GM23248 (cell line): ENCODE measurements at places on chromosomes 6 and 20. TPM values are rescaled to one million over a fixed set of nuclear protein-coding genes. Genes with fewer than 3 reads are reported as not detected.

PARD6B gene
- 0.16 and 0.34 TPM in 2 replicates for polyA plus RNA-seq

RNF144B gene
- polyA plus RNA-seq, result 2.6 and 2.7 TPM in 2 replicates

ATP6V1G2 gene
- 2.8 and 3.5 TPM in 2 replicates for polyA plus RNA-seq

DLK2 gene
- 0.66 and 1.4 TPM in 2 replicates for polyA plus RNA-seq

LRRC73 gene
- 0.41 and 1.0 TPM in 2 replicates for polyA plus RNA-seq

GRIK2 gene
- 0.99 and 1.4 TPM in 2 replicates for polyA plus RNA-seq

TFAP2C gene
- polyA plus RNA-seq, result 16.6 and 19.0 TPM in 2 replicates

PAK5 gene
- not detected in 2 replicates for polyA plus RNA-seq

GPR63 gene
- polyA plus RNA-seq, result 0.10 and 0.11 TPM in 2 replicates

NOX3 gene
- not detected in 2 replicates for polyA plus RNA-seq

CLPSL2 gene
- polyA plus RNA-seq, result not detected in 2 replicates

CSE1L gene
- polyA plus RNA-seq, result 75.2 and 77.5 TPM in 2 replicates

UNC93A gene
- not detected in 2 replicates for polyA plus RNA-seq

DPPA5 gene
- polyA plus RNA-seq, result not detected in 2 replicates

ZC3H12D gene
- polyA plus RNA-seq, result not detected in 2 replicates

TBX18 gene
- 5.1 and 5.7 TPM in 2 replicates for polyA plus RNA-seq

BFSP1 gene
- 0.25 and 0.28 TPM in 2 replicates for polyA plus RNA-seq

PCNA gene
- 84.8 and 88.1 TPM in 2 replicates for polyA plus RNA-seq

IL17F gene
- not detected in 2 replicates for polyA plus RNA-seq

HLA-G gene
- polyA plus RNA-seq, result 1.5 and 1.7 TPM in 2 replicates

C6orf141 gene
- not detected in 2 replicates for polyA plus RNA-seq

DEK gene
- polyA plus RNA-seq, result 108 and 116 TPM in 2 replicates

LAMP5 gene
- polyA plus RNA-seq, result not detected in 2 replicates

TP53TG5 gene
- 0.42 and 0.55 TPM in 2 replicates for polyA plus RNA-seq

HLA-E gene
- polyA plus RNA-seq, result 123 and 130 TPM in 2 replicates

PBOV1 gene
- polyA plus RNA-seq, result not detected in 2 replicates

WFDC10B gene
- not detected in 2 replicates for polyA plus RNA-seq

PMEPA1 gene
- polyA plus RNA-seq, result 11.8 and 12.5 TPM in 2 replicates
